ENCODE measurements at places on chromosomes 16 and 17.

DNA sequence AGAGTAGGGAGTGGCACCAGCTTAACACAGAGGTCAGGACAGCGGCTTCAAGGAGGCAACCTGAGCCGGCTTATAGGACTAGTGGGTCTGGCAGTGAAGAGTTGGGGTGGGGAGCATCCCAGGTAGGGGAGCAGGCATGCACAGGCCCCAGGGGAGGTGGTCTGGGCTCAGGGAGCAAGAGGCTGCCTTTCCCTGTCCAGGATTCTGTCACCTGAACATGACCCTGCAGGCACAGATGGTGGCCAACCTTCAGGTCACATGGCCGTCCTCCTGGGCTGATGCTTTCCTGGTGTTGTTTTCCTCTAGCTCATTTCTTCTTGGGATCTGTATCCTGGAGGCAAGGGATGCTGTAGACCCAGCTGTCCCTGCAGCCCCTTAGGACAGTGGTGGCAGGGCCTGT is 3.5 kb upstream of the MYO15A start:
- DNase-seq: no peak

DNA sequence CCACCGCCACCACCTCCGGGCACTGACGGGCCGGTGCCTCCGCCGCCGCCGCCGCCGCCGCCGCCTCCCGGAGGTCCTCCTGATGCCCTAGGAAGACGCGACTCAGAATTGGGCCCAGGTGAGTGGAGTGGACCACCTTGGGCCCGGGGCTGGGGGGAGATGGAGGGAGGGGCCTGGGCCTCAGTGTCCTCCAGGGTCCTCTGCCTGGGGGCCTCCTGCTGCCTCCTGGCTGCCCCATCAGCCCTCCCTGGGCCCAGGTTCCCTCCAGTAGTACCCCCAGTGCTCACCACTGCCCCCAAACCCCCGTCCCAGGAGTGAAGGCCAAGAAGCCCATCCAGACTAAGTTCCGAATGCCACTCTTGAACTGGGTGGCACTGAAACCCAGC is 19.9 kb downstream of the SPATA32 start:
- DNase-seq: no peak

GRCh38 chr17:17227608-17228520 is 9.1 kb downstream of the FLCN start:
- DNase-seq: no peak

GRCh38 chr16:572865-573650 is 3.3 kb downstream of the PIGQ start:
- no peak for DNase-seq

DNA sequence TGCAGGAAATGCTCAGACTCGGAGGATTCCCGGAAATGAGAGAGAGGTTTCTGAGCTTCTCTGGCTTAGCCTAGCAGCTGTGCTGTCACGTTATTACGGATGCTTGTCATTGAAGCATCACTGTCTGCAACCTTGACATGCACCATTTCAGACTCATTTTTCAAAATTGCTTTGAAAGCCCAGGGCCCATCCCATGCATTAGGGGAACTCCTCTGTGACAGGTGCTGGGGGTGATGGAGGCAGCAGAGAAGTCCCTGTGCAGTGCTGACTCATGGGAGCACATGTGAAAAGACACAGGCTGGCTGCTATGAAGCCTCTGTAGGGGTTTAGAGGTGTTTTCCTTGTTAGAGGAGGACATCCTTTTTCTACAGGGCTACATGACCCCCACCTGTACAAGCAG is 214.0 kb upstream of the MPHOSPH6 start:
- no peak for DNase-seq

GRCh38 chr17:65864394-65864793 is 302.9 kb upstream of the AXIN2 start:
- DNase-seq: no peak

DNA sequence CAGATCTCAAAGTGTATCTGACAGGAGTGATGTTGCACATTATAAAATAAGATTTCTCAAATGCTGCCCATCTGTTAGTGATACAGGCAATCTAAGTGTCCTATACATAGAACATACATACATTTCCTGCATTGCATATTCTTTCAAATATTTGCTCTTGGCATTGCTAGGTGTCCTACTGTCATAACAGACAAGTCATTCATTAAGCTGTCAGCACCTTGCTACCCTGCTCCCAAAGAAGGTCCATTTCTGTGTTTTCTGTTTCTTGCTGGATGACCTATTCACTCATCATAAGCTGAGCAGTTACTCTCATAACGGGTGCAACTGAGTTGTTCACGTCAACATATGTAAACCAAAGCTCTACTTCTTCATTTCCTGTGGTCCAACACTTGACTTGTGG is 719.0 kb downstream of the KCNJ2 start:
- no peak for DNase-seq

All from stimulated activated CD8-positive, alpha-beta memory T cell treated with anti-CD3 and anti-CD28 coated beads, Interleukin-4, amount 100 ng/mL, for 1 hour (primary cell).